ENCODE measurements at places on chromosomes 16 and 17.
A peak's percentile ranks its signal among the peaks of the same experiment; 100 is the strongest.

GRCh38 chr17:75456039-75456416 lies 407 bp upstream of the TMEM94 start:
- DNase-seq = no peak

DNA sequence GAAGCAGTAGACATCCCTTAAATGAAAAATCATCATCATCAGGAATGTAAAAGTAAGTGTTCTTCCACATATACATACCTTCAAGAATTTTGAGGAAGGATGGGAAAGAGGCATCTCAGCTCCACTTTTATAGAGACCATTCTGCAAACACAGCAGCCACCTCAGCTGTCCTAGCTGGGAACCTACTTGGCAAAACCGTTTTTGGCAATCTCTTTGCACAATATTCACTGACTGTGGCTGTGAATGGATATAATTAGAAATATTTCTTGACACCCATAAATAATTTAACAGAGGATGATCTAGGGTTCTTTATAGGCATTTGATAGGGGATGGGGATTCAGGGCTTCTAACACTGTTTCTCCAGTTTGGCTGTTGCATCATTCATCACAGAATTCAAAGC lies at the start of gene MYH4:
MYH4 (minus strand) TSS at position 101 of the 400 bp plus-strand sequence. CDS start 2,814 bp downstream, outside the sequence.
- DNase-seq = no peak

DNA sequence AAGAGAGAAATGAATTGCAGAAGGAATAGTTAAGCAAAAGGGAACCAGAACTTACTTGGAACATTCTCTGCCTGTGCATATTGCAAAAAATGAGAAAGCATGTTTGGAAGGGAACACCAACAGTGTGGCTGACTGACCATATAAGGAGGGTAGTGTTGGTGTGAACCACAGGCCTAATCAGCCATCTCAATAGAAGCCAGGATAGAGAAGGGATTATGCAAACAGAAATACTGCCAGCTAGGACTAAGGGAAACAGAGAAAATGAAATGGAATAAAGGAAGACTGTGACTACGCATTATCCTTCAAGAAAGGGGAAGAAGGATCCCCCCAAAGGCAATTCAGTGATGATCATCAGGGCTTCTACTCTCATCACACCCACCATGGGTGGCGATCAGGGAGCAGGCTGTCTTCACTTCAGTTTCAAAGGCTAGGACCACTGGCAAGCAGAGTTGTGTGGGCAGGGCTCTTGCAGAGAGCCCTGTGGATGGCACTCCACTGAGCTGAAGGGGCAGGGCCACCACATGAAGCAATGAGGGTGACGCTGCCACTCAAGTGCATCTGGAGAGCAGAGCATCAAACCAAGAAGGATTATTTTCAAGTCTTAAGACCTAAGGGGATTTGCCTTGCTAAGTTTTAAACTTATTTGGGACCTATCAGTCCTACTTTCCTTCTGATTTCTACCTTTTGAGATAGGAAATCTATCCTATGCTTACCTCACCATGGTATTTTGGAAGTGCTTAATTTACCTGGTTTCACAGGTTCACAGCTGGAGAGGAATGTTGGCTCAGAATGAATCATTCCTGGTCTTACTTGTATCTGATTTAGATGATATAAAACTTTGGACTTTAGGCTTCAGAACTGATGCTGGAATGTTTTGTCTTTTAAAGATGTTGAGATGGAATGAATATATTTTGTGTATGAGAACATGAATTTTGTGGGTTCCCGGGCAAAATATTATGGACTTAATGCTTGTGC lies 140.5 kb downstream of the SSH2 start:
- no peak for DNase-seq

DNA sequence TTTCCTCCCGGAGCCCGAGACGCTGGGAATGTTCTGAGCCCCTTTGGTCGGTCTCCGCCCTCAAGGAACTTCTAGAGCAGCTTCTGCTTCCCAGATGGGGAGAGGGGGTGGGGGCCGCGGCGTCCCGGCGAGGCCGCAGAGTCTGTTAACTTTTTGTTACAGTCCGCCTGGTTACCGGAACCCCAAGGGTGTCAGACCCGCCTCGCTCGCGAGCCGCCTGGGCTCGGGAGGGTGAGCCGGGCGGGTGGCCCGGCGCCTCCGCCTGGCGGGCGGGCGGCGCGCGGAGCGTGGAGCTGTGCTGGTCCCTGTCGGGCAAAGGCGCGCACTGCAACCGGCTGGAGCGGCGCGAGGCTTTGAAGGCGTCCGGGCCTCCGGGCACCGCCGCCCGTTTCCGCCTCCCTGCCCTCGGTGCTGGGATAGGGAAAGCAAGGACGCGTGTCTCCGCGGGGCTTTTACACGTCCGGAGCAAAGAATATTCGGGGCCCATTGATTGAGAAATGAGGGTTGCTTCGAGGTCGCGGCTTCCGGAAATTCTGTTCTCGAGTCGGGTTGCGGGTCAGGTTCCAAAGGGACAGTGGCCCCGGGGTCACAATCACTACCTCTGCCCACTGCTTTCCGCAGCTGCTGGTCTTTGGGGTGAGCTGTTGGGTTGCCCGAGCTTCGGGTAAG lies 1.7 kb downstream of the HS3ST3B1 start:
- peak; percentile 88 for DNase-seq

DNA sequence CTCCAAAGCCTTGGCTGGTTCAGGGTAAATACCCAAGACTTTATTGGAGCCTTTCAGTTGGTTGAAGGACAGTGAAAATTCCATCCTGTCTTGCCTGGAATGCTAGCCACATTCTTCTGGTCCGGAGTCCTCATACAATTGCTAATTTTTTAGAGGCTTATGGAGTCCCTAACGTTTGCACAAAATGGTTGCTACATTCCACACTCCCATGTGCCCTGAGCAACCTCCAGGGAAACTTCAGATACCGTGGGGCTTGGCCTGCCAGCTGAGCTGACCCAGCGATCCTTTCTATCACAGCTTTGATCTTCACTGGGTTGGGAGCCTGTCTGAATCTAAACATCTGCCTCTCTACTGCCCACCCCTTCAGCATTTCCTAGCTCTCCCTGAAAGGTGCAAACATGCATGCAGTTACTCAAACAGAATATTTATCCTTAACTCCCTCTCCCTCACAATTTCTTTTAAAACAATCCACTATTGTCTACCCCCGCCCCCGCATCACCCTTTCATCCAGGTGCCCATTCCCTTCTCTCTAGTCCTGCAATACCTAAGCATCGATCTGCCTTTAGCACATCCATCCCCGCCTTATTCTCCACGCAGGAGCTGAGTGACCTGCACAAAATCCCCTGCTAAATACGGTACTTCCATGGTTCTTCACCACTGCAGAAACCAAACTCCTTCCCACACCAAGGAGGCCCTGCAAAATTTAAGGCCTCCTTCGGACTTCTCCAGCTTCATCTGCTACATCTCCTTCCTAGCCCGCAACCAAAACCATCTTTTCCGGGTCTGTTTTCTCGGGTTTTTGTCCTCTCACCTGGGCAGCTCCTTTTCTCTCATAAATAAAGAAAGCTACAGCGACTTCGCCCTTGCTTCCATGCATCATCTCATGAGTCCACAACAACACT lies 810 bp upstream of the GAN start:
- DNase-seq = no peak

DNA sequence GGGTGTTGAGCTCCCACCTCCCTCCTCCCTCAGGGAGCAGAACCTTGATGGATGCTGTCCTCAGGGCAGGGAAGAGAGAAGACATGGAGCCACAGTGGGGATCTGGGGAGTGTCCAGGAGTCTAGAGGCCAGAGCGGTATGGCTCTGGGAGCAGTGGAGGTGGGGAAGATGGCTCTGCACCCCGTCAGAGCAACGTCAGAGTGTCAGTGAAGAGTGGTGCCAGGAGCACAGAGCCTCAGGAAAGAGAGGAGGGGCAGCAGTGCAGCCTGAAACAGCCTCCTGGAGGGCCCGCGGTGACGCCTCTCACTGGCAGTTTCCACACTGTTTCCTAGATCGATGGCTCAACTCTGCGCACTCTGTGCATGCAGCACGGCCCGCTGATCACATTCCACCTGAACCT lies 23.2 kb upstream of the SLC5A11 start:
- DNase-seq = no peak

Measured in left colon (tissue), 2 donors.